GM23248 (cell line): ENCODE measurements at places on chromosomes 7 and 10. TPM values are rescaled to one million over a fixed set of nuclear protein-coding genes. Genes with fewer than 3 reads are reported as not detected.
A peak's percentile ranks its signal among the peaks of the same experiment; 100 is the strongest.

Gene TMEM139
- not detected in 2 replicates for total RNA-seq

Gene COL1A2
- total RNA-seq, result 10,930 and 11,288 TPM in 2 replicates

Gene AFAP1L2
- not detected in 2 replicates for total RNA-seq

Gene LRGUK
- total RNA-seq, result 0.13 TPM in 1 of 2 replicates, not detected in the other

Gene DGKI
- 21.1 and 25.9 TPM in 2 replicates for total RNA-seq

Gene GSTK1
- total RNA-seq, result 119 and 132 TPM in 2 replicates

Gene STK31
- not detected in 2 replicates for total RNA-seq

Gene PRPS1L1
- not detected in 2 replicates for total RNA-seq

Gene ABCB1
- total RNA-seq, result 0.11 TPM in 1 of 2 replicates, not detected in the other

Gene SPACDR
- total RNA-seq, result not detected in 2 replicates

Gene TMEM273
- not detected in 2 replicates for total RNA-seq

Gene ACHE
- not detected in 2 replicates for total RNA-seq

Gene SKAP2
- 14.5 and 18.7 TPM in 2 replicates for total RNA-seq

Gene FUOM
- 19.5 and 24.5 TPM in 2 replicates for total RNA-seq

Gene ERVW-1
- not detected in 2 replicates for total RNA-seq

Gene LBX1
- not detected in 2 replicates for total RNA-seq

Gene NUTM2A
- 0.11 and 1.0 TPM in 2 replicates for total RNA-seq

Gene GPR26
- not detected in 2 replicates for total RNA-seq

- H3K27me3 ChIP-seq, result peaks cover 8% of the 10 kb centered on the region
- DNase-seq, result no peak
These were observed 70.3 kb downstream of the UNCX start for GRCh38 chr7:1302936-1303335.

GRCh38 chr10:1214071-1214675 is 158.0 kb downstream of the WDR37 start:
- no peak overlapping the region for H3K4me3 ChIP-seq
- no peaks in the 10 kb centered on the region for H3K36me3 ChIP-seq
- no peaks in the 10 kb centered on the region for H3K27me3 ChIP-seq
- H3K4me1 ChIP-seq, result no peaks in the 10 kb centered on the region

GRCh38 chr7:610141-610530 is 90.5 kb upstream of the PDGFA start:
- H3K4me1 ChIP-seq, result no peaks in the 10 kb centered on the region
- DNase-seq, result no peak
- no peak overlapping the region for H3K27ac ChIP-seq
- no peak overlapping the region for H3K4me3 ChIP-seq

GRCh38 chr10:119762035-119762434 is 36.2 kb downstream of the INPP5F start:
- DNase-seq, result no peak
- H3K4me1 ChIP-seq, result peaks cover 22% of the 10 kb centered on the region
- no peak overlapping the region for H3K27ac ChIP-seq

GRCh38 chr10:73771722-73772280 is 10.0 kb upstream of the CHCHD1 start:
- peak; percentile 62 for DNase-seq
- H3K4me1 ChIP-seq, result peaks cover 24% of the 10 kb centered on the region
- peak overlapping the region; percentile 92 for H3K27ac ChIP-seq
- peaks cover 49% of the 10 kb centered on the region for H3K36me3 ChIP-seq
- peak overlapping the region; percentile 76 for H3K4me3 ChIP-seq

- no peaks in the 10 kb centered on the region for H3K36me3 ChIP-seq
- DNase-seq, result no peak
- H3K4me3 ChIP-seq, result no peak overlapping the region
- no peaks in the 10 kb centered on the region for H3K27me3 ChIP-seq
These were observed 1.2 kb downstream of the OPN4 start for GRCh38 chr10:86655596-86655995.

DNA sequence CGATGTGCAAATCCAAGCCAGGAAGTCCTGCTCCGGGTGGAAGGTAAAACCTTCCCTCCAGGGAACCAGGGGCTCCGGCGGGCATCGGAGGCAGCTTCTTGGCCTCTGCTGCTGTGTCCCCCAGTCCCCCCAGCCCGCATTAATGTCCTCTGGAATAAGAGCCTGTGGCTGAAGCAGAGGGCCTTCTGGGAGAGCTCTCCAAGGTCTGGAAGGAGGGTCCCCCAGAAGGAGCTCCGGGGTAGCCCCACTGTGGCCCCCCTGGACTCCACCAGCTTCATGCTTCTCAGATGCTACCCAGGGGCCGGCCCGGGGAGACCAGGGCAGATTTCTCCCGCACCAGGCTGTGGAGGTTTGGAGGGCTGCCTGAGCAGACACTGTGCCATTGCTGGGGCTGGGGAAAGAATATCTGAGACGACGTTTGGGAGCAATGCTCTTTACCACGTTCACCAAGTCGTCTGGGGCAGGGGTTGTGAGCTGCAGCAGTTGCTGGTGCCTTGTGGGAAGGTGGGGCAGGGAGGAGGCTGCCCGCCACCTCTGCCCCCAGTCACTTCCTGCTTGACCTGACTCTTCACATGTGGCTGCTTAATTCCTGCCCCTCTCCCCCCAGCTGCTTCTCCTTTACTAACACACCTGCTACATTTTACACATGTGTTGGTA is 8.3 kb downstream of the ZNF853 start:
- no peaks in the 10 kb centered on the region for H3K4me1 ChIP-seq
- no peak overlapping the region for H3K4me3 ChIP-seq
- no peak overlapping the region for H3K27ac ChIP-seq
- 0 out of 2 replicates have a peak, but pooled peaks cover 8% of the 10 kb centered on the region for H3K27me3 ChIP-seq
- H3K36me3 ChIP-seq, result no peaks in the 10 kb centered on the region

DNA sequence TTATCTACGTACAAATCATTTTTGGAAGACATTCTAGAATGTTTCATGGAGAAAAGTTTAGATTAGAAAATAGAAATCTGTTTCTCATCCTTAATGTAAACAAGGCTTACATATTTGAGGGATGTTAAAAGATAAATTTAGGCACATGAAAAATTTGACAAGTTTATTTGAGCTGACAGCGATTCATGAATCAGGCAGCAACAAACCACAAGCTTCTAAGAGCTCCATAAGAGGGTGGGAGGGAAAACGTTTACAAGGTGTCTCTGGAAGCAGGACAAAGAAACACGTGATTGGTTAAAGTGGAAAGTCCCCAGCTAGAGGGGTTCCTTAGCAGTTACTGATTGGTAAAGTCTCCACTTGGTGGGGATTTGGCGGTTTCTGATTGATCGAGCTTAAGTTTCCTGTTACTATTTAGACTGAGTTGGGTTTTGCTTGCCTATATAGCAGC is 228.9 kb upstream of the PITRM1 start:
- DNase-seq, result peak; percentile 23
- H3K27ac ChIP-seq, result no peak overlapping the region
- no peaks in the 10 kb centered on the region for H3K4me1 ChIP-seq
- H3K27me3 ChIP-seq, result no peaks in the 10 kb centered on the region

- no peaks in the 10 kb centered on the region for H3K36me3 ChIP-seq
- no peak overlapping the region for H3K27ac ChIP-seq
- DNase-seq, result no peak
- H3K4me1 ChIP-seq, result no peaks in the 10 kb centered on the region; the same call in 1 of the 2 replicates
- no peak overlapping the region for H3K4me3 ChIP-seq
These were observed 117.0 kb upstream of the FAM3C start for GRCh38 chr7:121513105-121513504.

GRCh38 chr7:1815051-1815481 is 145.0 kb downstream of the ELFN1 start:
- no peaks in the 10 kb centered on the region for H3K4me1 ChIP-seq
- no peaks in the 10 kb centered on the region for H3K27me3 ChIP-seq
- no peak overlapping the region for H3K27ac ChIP-seq
- no peak overlapping the region for H3K4me3 ChIP-seq
- no peak for DNase-seq
- H3K36me3 ChIP-seq, result no peaks in the 10 kb centered on the region

DNA sequence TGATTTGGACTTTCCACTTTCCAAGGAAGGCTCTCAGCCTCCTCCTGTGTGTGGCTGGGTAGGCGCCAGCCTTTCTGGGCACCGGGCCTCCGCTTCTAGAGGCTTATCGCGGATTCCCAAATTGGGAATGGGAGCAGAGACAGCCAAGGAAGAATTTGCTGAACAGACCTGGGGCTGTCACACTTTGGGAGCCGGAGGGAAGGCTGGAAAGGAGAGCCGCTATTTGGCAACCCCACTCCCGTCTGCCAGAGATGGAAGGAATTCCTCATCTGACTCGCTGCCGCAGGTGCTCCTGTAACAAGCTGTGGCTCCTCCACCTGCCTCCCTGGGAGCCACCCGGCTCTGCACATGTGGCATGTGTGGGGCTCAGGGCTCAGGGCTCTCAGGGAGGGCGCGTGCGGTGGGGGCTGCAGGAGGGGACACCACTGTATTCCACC is 50.8 kb upstream of the ECHDC3 start:
- H3K27me3 ChIP-seq, result peaks cover 19% of the 10 kb centered on the region
- no peak overlapping the region for H3K4me3 ChIP-seq
- 0 out of 2 replicates have a peak, but pooled peaks cover under 1% of the 10 kb centered on the region for H3K4me1 ChIP-seq

GRCh38 chr7:157634401-157635147 is 297.8 kb downstream of the DNAJB6 start:
- no peak overlapping the region for H3K27ac ChIP-seq
- H3K4me1 ChIP-seq, result no peaks in the 10 kb centered on the region
- DNase-seq, result no peak
- H3K4me3 ChIP-seq, result no peak overlapping the region
- H3K36me3 ChIP-seq, result no peaks in the 10 kb centered on the region
- no peaks in the 10 kb centered on the region for H3K27me3 ChIP-seq

DNA sequence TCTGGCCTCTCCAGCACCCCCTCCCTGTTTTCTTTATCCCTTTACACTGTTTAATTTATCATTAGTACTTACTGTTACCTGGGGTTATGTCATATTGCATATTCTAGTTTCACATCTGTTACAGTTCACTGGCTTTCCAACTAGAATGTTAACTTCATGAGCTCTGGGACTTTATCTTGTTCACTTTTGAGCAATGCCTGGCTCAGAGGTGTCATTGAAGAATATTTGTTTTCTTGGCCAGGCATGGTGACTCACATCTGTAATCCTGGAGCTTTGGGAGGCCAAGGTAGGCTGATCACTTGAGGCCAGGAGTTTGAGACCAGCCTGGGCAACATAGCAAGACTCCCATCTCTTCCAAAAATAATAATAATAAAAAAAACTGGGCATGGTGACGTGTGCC is 40.7 kb downstream of the LRGUK start:
- no peak overlapping the region for H3K27ac ChIP-seq
- no peaks in the 10 kb centered on the region for H3K4me1 ChIP-seq
- H3K27me3 ChIP-seq, result no peaks in the 10 kb centered on the region
- DNase-seq, result no peak
- no peak overlapping the region for H3K4me3 ChIP-seq

DNA sequence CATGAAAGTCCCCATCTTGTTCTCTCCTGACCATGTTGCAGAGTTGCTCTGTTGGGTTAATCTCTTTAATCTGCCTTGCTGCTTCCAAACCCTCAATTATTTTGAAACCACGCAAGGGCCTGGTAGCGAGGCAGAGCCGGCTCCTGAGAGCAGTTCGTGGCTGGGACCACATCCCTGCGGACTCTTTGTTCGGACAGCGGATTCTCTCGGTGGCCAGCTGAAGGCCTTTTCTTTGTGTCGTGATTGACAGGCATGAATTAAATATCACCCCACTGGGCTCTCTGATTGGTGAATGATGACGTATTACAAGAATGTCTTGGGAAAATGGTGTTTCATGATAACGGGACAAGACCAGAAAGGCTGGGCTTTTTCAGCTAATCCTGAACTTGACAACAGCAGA is 66.9 kb upstream of the ARHGAP21 start:
- no peaks in the 10 kb centered on the region for H3K27me3 ChIP-seq
- no peak overlapping the region for H3K27ac ChIP-seq
- H3K4me1 ChIP-seq, result peaks cover 12% of the 10 kb centered on the region; the same call in 1 of the 2 replicates
- H3K36me3 ChIP-seq, result no peaks in the 10 kb centered on the region
- no peak overlapping the region for H3K4me3 ChIP-seq

GRCh38 chr7:82345886-82346285 is 97.7 kb downstream of the CACNA2D1 start:
- no peaks in the 10 kb centered on the region for H3K36me3 ChIP-seq
- H3K4me1 ChIP-seq, result no peaks in the 10 kb centered on the region
- H3K27ac ChIP-seq, result no peak overlapping the region
- no peaks in the 10 kb centered on the region for H3K27me3 ChIP-seq
- no peak overlapping the region for H3K4me3 ChIP-seq
- DNase-seq, result peak; percentile 9

- no peaks in the 10 kb centered on the region for H3K36me3 ChIP-seq
- DNase-seq, result no peak
- peaks cover 76% of the 10 kb centered on the region for H3K27me3 ChIP-seq
- H3K27ac ChIP-seq, result no peak overlapping the region
- no peaks in the 10 kb centered on the region for H3K4me1 ChIP-seq
These were observed 3.1 kb downstream of the GAD2 start for GRCh38 chr10:26219676-26220075.

GRCh38 chr7:123661765-123662164 is 6.1 kb downstream of the LMOD2 start:
- H3K27ac ChIP-seq, result no peak overlapping the region
- no peak overlapping the region for H3K4me3 ChIP-seq
- H3K4me1 ChIP-seq, result 0 out of 2 replicates have a peak, but pooled peaks cover 6% of the 10 kb centered on the region
- no peak for DNase-seq
- no peaks in the 10 kb centered on the region for H3K36me3 ChIP-seq
